ENCODE measurements at places on chromosomes 4 and X.

DNA sequence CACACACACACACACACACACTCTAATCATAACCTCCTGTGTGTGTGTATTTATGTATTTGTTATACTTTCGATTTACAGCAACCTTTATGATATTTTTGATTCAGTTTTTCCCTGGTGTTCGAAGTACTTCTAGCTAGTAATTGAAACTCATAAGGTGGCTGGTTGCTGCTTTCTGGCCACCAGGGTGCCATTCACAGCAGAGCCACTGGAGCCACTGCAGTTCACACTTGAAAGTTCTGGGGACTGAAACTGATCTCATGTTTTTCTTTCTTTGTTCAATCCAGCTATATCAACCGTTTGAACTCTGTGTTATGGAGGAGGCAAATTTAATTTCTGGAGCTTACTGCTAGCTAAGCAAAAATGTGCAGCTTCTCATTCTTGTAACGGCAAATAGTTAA, 419.4 kb downstream of the ADGRL3 start:
- DNase-seq = no peak

GRCh38 chr4:162699629-162700028, 467.1 kb downstream of the NAF1 start:
- no peak for DNase-seq

GRCh38 chr4:156954587-156954986, 17.0 kb downstream of the PDGFC start:
- no peak for DNase-seq

DNA sequence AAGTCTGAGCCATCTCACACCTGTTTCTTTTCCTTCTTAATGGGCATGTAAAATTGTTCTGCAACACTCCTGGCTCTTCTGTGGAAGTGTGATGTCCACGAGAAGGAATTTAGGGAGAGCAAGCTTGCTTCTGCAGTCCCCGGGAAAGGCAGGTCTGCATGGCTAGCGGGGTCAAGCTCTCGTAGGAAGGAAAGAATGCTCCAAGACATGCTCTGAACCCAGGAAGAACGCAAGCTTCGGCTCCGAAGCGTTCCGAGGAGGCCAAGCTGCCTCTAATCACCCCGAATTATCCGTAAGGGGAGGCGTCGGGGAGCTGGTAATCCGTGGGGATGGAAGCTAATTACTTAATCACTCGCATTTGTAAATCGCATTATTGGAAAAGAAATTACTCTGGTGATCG, 177.7 kb downstream of the CRLF2 start:
- DNase-seq = no peak

DNA sequence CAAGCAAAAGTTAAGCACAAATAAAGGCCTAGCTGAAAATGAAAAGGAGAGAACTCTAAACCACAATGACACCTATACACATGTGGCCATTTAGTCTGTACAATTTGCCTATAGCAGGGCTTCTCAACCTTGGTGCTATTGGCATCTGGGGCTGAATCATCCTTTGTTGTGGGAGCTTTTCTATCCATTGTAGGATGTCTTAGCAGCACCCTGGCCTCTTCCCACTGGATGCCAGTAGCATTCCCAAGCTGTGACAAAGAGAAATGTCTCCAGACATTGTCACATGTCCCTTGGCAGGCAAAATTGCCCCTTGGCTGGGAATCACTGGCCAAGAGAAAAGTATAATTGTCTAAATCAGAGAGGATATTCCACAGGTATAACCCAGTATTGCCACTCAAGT, 13.5 kb upstream of the PRPS2 start:
- DNase-seq = no peak

DNA sequence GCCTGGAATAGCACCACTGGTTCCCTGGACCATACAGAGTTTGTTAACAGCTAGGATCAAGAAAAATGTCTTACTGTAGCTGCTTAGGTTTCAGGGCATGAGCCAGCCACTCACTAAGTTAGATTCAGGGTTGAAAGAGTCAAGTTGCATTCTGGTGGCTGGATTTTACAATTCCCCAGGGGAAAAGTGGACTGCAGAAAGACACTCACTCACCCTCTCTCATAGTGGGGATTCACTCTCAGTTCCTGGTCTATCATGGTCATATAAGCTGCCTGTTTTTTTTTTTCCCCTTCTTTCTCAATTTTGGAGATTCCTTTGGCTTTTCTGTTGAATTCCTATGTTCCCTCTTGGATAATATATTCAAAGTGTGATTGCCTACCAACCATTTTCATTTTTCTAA, 744.2 kb upstream of the GRIA3 start:
- no peak for DNase-seq

- no peak for DNase-seq
Observed at GRCh38 chr4:32929796-32930699, 2209.9 kb downstream of the PCDH7 start.

- DNase-seq = no peak
Observed at GRCh38 chr4:77342170-77342810, 185.3 kb downstream of the CCNG2 start.

DNA sequence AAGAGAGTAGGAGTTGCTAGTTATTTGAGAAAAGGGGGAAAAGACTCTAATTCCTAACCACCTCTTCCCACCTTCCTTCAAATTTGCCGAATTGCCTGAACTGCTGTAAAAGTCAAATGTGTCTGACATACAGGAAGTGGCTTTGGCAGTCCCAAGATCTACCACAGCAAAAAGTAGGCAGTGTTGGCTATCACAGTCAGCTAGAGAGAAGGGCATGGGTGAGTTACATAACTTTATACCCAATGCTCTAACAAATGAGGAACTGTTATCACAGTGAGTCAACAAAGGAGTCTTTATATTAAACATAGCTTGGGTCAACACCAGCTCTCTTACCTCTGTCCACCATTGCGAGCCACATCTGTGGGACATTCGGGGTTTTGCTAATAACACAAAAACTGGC, 2.4 kb upstream of the MBNL3 start:
- DNase-seq = no peak

DNA sequence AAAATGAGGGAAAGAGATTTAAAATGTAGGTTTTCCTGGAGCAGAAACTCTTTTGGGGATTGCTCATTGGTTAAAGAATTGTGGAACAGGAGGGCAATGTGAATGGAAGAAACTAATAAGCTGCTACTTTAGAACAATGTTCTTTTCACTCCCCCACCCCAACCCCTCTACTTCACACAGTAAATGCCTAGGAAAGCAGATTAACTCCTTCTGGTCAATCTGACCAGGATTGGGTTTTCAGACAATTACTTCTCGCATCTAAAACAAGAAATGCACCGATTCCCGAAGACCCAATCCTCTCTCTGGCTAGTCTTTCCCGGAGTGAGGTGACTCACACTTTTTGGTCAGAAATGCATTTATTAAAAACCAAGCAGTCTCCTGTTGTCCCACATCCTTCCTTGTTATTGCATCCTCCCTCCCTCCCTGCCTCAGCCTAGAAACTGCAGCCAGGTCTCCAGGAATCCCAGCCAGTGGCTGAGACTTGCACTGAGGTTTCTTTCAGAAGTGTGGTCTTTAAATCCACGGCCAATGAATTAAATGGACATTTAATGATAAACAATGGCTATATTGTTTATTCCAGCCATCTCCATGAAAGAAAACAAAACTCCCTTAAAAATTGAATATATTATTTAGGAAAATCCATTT, 21.4 kb downstream of the MFAP3L start:
- no peak for DNase-seq

- peak; percentile 39 for DNase-seq
Observed at GRCh38 chr4:39044364-39044955, 12.3 kb upstream of the TMEM156 start.

DNA sequence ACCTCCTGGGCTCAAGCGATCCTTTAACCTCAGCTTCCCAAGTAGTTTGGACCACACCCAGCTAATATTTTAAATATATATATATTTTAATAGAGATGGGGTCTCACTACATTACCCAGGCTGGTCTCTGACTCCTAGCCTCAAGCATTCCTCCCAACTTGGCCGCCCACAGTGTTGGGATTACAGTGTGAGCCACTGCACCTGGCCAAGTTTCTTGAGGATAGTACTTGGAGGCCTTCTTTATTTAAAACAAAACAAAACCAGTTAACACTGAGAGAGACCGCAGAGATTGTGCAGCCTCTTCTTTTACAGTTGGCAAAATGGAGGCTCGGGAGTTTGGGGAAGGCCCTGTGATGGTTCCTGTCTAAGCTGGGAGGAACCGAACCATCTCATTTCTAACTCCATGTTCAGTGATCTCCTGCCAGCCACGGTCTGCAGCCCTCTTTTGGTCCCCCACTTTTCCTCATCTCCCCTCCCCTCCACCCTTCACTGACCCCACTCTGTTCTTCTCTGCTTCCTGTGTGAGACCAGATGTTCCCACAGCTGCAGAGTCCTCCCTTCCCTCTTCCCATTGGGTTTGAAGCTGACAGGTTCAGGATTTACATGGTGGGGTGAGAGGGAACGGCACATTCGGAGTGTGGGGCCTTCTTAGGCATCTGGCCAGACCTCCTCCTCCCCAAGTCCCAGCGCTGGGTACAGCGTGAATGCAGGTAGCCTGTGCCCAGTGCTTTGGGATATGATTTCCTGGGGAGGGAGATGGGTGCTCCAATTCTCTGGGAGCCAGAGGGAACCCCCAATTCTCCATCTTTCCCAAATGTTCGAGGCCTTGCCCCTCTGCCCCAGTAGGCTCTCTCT, 1.4 kb upstream of the SORCS2 start:
- DNase-seq = no peak

GRCh38 chrX:24243188-24243587, 70.7 kb downstream of the SUPT20HL2 start:
- no peak for DNase-seq

- no peak for DNase-seq
Observed at GRCh38 chr4:17126321-17126966, 228.0 kb upstream of the LDB2 start.

- no peak for DNase-seq
Observed at GRCh38 chr4:176187624-176188023, 7.8 kb downstream of the SPATA4 start.

GRCh38 chr4:8901335-8901734, 29.7 kb upstream of the HMX1 start:
- no peak for DNase-seq

GRCh38 chr4:15402146-15402545, 25.7 kb upstream of the C1QTNF7 start:
- DNase-seq = no peak

DNA sequence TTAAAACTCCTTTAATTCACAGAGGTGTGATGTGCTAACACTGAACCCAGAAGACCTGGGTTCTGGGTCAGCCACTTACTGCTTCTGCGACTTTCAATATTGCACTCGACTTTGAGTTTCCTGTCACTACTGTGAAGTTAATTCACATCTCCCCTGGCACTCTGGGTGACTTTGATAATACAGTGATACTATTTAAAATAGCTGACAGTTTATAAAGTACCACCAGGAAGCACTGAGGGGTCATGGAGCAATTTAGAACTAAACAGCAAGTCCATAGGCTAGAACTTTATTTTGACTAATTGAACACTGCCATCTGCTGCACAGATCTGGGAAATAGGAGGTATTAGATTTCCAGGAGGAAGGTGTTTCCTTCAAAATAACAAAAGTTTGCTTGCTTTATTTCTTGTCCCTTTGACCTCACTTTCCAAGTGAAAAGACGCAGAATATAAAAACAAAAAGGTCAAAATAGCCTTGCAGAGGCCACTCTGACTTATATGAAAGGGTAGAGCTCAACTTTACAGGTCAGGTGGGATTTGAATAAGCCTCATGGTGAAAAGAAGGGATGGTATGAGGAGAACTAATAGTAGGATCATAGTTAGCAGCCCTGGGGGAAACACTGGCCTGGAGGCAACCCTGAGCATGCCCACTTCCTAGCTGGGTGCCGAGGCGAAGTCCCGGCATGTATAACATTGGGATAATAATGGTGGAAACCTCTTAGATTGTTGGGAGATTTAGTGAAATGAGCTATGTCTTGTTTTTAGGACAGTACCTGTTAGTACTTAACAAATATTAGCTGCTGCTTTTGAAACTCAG, 53.4 kb downstream of the ZNF518B start:
- no peak for DNase-seq

DNA sequence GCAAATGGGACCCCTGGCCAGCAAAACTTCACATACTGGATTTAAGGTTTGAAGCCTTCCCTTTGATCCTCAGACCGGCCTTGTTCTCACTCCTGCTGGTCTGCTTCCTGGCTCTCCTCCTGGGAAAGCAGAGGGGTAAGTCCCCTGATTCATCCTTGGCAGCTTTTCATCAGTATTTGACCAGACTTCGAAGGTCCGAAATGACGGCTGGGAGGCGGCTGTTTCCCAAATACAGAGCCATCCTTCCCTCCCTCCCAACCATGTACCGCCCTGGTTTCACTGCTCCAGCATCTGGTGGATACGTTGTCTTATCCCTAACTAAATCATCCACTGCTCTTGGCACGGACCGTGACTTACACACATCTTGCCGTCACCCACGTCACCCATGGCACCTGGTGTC, 265.5 kb downstream of the BCOR start:
- no peak for DNase-seq

- no peak for DNase-seq
Observed at GRCh38 chr4:6703786-6704185, 5.9 kb downstream of the MRFAP1L1 start.

DNA sequence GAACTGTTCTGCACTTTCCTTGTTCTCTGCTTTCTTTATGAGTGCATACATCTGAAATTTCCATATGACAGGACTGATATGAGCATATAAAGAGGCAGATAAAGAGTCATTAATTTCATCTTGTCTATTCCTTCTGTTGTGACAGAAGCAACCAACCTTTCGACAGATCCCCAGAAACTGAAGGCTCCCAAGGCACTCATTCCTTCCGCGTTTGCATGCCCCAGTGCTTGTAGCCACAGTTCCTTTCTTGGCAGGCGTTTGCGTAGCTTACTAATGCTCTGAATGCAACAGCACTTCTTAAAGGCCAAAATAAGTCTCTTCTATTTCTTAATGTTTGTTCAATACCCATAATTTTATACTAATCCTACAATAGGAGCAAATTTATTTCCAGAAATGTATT, 94.0 kb upstream of the TBL1X start:
- no peak for DNase-seq

- DNase-seq = peak; percentile 4
Observed at GRCh38 chrX:18390941-18391538, 34.4 kb upstream of the CDKL5 start.

DNA sequence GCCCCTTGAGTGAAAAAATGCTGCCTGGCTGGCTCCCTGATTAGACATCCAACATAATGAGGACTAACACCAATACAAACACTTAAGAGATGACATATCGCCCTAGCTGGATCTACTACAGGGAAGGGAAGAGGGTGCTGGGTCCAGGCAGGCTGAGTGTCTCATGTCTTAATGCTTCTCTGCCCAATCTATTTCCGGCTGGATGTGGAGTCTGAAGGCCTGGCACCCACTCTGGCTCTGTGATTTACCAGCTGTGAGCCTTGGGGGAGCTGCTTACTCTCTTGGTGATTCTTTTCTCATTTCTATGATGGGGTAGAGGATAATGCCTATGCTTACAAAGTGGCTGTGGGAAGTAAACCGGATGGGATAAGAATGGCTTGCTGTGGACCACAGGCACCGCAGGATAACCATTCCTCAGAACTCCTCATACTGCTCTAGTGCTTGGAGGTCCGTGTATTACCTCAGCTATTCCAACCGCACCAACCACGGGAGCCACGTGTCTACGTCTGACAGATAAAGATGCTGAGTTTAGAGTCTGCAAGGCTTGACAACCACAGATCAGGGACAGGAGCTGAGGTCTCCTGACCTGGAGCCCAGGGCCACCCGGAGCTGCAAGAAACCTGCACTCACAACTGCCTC, 161.7 kb downstream of the AFAP1 start:
- DNase-seq = no peak
